ENCODE measurements at places on chromosomes 11 and 22.

- DNase-seq: no peak
Measured at GRCh38 chr11:62974848-62975522, 9.8 kb downstream of the SLC22A6 start.

DNA sequence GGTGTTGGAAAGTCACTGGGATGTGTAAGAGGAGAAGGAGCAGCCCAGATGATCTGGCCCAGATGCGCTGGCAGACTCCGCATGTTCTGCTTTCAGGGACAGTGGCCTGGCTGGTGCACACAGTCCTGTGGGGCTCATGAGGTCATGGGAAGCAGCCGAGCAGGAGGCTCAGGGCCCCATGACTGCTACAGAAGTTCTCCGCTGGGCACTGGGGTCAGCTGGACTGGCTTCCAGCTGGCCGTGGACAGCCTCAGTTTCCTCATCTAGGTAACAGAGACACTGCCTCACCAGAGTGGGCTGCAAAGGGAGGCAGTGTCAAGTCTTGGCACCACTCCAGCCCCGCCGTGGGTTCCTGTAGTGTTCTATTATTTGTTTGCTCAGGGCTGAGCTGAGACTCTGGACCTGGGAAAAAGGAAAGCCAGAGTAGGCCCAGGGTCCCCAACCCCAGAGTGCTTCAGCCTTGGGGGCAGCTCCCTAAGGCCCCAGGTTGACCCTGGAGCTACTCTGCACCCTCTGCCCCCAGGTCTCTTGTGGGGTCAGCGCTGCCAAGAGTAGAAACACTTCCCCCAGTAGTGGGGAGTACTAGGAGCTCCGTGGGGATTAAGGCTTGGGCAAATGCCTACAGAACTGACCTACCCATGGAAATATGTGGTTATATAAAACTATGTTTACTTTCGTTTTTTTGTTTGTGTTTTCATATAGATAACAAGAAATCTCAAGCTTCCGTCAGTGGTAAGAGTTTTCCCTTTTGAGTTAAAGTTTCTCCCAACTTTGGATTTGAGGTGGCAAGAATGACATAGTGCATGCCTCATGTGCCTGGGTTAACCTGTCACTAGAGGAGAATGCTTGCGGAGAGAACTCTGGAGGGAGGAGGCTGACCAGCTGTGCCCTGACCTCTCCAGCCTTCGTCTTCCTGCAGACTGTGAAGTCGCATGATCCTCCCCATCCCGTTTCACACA is 45.3 kb downstream of the MED15 start:
- no peak for DNase-seq

DNA sequence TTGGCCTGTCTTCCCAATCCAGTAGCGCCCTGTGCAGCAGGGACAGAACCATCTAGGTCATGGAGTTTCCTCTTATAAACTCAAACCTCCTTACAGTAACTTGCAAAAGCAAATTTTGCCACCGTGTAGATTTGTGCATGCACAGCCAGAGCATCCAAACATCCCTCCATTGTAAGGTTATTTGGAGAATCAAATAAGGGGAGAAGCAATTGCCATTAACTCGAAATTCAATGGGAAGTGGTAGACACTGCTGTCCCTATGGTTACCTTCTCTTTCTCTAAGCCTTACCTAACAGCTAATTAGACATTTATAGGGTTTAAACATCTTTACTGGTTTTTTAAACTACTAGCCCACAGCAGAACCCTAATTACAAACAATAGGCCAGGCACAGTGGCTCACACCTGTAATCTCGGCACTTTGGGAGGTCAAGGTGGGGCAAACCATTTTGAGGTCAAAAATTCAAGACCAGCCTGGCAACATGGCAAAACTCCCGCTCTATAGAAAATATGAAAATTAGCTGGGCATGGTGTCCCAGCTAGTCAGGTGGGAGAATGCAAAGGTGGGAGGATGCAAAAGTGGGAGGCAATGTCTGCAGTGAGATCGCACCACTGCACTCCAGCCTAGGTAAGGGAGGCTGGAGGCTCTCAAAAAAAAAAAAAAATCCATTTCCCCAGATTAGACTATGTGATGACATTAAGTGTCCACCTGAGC is 6.6 kb downstream of the HSPA8 start:
- DNase-seq: no peak

GRCh38 chr22:46089426-46090035 is 60.8 kb upstream of the PPARA start:
- DNase-seq: no peak

All from stimulated activated CD8-positive, alpha-beta memory T cell treated with anti-CD3 and anti-CD28 coated beads, Interleukin-12 subunit alpha, Interleukin-12 subunit beta, amount 100 ng/mL, for 4 hours (primary cell).